Fibroblast of villous mesenchyme (primary cell): ENCODE measurements at places on chromosomes 5 and 9. TPM values are rescaled to one million over a fixed set of nuclear protein-coding genes. Genes with fewer than 3 reads are reported as not detected.

DNA sequence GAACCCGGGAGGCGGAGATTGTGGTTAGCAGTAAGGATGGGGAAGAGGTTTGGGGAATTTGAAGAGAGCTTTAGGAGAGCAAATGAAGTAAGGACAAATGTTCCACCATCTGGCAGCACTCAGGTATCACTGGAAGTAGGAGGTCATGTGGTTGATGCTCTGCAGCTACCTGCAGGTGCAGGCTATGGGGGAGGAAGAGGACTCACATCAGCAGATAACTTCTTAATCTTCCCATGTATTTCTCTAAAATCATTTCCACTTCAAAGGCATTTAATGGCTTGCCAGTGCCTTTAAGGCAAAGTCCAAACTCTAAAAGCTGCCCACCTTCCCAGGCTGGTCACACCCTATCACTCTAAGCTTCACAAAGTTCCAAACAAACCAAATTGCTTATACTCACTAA lies 8.1 kb upstream of the HAVCR1 start:
- no peak for DNase-seq

DNA sequence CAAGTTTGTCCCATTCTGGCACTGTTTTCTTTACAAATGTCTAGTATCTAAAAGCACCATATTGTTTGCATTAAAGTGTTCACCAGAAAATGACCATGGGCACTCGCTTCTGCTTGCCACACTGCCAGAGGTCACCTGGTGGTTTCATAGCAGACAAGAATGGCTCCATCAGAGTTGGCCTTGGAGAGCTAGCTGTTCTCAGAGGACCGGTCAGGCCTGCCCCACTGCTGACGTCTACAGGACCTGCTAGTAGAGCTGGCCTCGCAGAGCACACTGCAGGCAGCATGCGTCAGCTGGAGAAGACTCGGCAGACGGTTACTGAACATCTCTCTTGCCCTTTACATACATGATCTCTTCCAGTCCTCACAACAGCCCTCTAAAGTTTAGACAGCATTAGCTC lies 8.7 kb upstream of the TLX3 start:
- DNase-seq = no peak

ARL10 gene
- total RNA-seq = 13.4 and 17.7 TPM in 2 replicates

DNA sequence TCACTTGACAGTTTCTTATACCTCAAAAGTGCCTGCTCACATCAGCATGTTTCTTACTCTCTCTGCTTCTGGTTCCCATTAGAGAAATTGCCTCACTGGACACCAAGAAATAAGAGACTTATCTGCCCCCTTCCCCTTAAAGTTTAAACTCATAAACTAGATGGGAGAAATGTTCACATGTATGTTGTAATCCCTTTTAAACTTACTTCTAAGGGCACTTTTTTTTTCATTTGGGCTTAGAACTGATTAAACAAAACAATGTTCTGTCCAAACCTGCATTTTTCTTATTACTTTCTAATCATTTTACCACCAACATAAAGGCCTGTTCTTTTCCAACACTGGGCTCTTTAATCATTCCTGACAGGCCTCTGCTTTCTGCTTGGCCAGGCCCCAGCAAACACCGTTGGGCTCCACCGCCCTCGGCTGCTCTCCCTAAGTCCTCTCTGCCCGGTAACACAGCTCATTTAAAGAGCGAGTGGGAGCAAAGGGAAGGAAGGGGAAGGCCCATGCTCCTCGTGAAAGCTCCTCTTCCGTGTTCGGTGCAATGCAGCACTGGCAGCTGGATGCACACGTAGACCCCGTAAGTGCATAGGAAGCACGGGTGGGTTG lies 53.4 kb downstream of the ROR2 start:
- DNase-seq = peak; percentile 94

DNA sequence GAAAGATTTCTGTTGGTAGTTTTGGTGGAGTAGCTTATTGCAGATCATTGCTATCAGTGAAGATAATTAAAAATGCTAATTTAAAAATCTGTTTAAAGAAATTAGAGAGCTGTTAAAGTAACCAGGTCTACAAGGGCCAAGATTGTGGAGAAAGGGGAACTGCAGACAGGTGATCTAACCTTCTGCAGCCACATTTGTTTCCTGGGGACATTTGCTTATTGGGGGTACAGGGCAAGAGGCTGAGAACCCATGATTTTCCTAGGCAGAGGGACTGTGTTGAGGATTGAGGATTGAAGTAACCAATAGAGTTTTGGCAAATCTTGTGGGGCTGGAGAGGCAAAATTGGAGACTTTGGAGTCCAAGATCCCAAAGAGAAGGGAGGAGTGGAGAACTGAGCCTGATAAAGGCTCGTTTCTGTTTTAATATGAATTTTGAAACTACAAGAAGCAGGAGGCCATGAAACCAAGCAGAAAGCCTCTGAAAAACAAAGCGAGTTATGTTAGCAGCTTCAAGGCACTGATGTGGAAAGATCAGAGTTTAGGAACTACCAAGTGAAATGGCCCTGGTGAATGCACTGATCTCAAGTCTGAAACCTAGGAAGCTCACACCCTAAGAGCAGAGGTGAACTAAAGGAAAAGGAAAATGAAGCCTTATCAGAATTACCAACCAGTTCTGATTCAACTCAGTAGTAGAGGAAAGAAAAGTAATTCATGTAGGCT lies 219.8 kb upstream of the C9orf72 start:
- no peak for DNase-seq

- DNase-seq = no peak
These were observed 22.9 kb downstream of the ATG10 start for GRCh38 chr5:81994679-81995078.

FGF10 gene
- not detected in 2 replicates for total RNA-seq

DNA sequence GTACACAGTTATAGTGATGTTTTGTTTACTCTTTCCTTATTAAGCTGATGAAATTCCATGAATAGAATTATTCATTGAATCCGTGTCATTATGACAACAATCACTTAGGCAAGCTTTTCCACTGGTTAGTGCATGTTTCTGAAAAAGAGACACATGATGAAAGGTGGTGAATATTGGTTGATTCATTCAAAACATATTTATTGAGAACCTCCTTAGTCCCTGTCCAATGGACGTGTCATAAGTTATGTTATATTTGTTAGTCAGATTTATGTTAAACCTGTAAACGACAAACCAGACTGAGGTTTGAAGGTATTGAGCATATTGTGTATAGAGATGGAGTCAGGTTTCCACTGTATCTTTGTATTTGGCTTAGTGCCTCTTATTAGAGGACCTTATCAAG lies 1888.9 kb upstream of the CDH6 start:
- no peak for DNase-seq

DNA sequence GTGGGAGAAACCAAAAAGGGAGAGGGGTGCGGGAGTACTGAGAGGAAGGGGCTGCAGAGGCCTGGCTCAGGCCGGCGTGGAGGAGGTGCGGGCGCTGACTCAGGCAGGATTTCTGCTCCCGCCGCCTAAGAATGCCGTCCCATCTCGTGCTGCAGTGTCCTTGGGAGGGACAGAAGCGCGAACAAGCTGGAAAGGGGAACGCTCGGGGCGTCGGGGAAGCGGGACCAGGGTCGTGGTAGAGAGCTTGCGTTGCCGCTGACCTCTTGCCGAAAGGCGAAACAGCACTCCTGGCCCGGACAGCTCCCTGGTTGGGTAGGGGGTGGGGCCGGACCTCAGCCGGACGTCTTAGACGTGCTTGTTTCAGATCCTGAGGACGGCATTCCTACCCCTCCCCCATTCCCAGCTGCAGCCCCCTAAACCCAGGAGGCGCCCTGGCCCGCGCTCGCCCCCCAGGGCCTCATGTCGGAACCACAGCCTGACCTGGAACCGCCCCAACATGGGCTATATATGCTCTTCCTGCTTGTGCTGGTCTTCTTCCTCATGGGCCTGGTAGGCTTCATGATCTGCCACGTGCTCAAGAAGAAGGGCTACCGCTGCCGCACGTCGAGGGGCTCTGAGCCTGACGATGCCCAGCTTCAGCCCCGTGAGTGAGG lies 1.1 kb downstream of the RELL2 start:
- peak; percentile 65 for DNase-seq

DNA sequence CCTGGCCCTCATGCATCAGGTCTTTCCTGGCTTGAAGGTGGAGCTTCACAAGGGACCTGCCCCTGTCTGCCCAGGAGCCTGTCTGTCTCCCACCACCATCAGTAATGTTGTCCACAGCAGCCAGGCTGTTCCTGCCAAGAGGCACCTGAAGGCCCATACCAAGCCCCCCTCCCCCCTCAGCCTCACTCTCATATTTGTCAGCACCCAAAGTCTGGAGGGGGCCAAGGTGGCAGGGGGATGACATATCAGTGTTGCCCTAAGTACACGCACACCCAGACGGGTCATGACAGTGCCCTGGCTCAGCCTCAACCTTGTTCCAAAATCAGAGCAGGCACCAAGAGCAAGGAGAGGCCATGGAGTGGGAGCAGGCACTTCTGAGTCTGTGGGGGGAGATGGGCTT lies 27.2 kb upstream of the CYLC2 start:
- no peak for DNase-seq

DNA sequence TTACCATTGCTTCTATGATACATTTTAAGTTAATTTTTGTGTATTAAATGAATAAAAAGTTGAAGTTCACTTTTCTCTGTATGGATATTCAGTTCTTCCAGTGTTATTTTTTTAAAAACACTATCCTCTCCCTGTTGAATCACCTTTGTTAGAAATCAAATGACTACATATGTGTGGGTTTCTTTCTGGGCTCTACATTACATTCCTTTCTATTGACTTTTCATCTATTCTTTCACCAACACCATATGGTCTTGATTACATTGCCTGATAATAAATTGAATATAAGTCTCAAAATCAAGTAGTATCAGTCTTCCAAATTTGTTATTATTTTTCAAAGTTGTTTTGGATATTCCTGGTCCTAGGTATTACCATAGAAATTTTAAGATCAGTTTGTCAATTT lies 7.3 kb upstream of the RASEF start:
- DNase-seq = no peak

GRCh38 chr9:129906298-129906697 lies 71.0 kb downstream of the USP20 start:
- no peak for DNase-seq

DNA sequence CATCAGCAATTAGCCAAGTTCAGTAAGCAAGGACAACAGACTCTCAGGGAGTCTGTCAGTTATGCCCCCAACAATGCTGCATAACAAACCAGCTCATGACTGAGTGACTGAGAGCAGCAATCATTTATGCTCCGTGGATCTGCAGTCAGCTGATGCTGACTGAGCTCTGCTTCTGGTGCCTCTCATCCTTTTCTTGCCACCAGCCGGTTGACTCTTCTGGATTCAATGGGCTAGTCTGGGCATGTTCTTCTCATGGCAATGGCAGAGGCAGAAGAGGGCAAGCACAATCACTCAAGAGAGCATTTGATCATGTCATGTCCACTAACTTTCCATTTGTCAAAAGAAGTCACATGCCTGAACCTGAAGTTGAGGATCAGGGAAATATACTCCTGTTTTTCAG lies 157.0 kb upstream of the NTRK2 start:
- no peak for DNase-seq

SLC6A7 gene
- under 0.01 TPM in 2 replicates for total RNA-seq

GRCh38 chr5:119743927-119744326 lies 114.6 kb downstream of the FAM170A start:
- peak; percentile 36 for DNase-seq

ACER2 gene
- total RNA-seq = 0.64 and 4.7 TPM in 2 replicates

SLCO6A1 gene
- under 0.01 and 0.32 TPM in 2 replicates for total RNA-seq

SPINK7 gene
- total RNA-seq = not detected in 2 replicates
